ENCODE measurements at places on chromosomes 2 and 18. TPM values are rescaled to one million over a fixed set of nuclear protein-coding genes. Genes with fewer than 3 reads are reported as not detected.

SEPTIN10 gene
- 107 TPM for total RNA-seq

MRPL33 gene
- total RNA-seq = 38.6 TPM

LTBP1 gene
- 22.1 TPM for total RNA-seq

MEX3C gene
- total RNA-seq = 29.0 TPM

NGEF gene
- not detected for total RNA-seq

RNU2-63P gene
- total RNA-seq = not detected

C18orf54 gene
- total RNA-seq = 6.9 TPM

LOXL3 gene
- total RNA-seq = 2.0 TPM

COLEC11 gene
- total RNA-seq = 0.13 TPM

TUBB6 gene
- 1,510 TPM for total RNA-seq

SEMA4C gene
- 35.4 TPM for total RNA-seq

SATB2 gene
- total RNA-seq = 0.26 TPM
